ENCODE measurements at places on chromosomes 6 and 20.

DNA sequence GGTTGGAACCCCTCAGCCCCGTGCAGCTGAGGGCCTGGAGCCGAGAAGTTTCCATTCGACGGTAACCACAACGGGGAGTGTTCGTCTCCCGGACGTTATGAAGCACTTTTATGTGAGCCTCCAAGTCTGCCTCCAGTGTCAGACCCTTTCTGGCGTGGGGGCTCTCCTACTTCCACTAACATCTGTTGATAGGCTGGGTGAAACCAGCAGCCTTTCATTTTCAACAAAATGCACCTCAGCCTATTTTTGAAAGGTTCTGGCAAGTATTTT lies 257.4 kb downstream of the THBS2 start:
- no peak for DNase-seq

DNA sequence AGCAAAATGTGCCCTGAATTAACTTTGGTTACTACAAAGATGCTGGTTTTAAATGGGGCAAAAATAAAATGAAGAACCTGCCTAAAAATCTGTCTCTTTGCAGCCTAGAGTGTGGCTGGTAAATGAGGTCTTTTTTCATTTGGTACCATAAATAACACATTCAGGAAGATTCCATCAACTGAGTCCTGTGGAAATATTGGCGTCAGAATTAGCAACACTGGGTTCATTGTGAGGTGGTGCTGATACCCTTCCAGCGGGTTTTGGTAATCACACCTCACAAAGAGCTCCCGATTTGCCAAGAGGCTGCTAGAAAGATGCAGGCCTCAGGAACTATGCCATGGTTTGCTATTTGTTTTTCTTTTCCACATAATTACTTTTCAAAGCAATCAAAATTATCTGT lies 55.3 kb downstream of the FAM50B start:
- DNase-seq: no peak

DNA sequence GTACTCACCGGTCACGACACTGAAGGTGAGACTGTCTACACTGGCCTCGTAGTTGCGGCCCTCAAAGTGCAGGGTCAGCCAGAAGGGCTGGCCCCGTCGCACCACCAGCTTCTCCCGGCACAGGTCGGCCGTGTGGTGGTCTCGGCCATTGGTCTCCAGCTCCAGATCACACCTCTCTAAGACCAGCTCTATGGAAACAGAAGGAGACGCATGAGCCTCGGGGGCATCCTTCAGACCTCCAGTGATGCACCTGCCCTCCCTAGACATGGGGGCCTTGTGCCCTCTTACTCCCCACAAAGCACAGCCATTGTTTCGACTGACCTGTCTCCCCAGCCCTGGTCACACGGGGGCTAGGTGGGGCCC lies 3.7 kb downstream of the TGM2 start:
- no peak for DNase-seq

DNA sequence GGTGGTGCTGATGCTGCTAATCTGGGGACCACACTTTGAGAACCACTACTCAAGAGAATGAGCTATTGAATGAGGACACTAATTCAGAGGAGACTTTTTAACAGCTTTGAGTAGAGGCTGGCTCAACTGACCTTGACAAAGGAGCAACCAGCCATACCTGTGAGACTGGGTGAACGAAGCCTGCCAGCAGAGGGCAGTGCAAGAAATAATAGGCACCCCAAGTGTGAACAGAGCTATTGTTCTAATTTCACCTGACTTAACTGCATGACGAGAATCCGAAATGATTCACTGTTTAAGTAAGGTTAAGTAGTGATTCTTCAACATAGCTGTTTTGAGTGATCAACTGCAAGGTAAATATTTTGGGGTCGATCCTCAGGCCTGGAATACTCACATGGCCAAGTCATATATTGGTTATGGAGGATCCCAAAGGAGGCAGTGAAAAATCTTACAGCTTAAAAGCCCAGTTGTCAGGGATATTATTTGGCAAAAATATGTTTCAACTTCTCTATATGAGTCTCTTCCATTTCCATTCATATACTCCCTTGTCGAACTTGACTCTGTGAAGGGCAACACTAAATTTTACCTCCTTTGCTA lies 550.5 kb upstream of the MARCKS start:
- no peak for DNase-seq

DNA sequence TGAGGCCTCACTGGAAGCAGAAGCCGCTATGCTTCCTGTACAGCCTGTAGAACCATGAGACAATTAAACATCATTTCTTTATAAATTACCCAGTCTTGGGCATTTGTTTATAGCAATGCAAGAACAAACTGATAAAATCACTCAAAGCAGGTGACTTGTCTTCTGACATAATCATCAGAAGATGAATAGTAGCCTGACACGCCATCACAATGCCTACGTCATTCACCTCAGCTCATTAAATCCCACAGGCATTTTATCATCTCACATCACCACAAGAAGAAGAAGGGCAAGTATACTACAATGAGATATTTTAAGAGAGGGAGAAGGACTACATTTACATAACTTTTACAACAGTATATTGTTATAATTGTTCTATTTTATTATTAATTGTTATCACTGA lies 3.1 kb upstream of the CAP2 start:
- DNase-seq: no peak

DNA sequence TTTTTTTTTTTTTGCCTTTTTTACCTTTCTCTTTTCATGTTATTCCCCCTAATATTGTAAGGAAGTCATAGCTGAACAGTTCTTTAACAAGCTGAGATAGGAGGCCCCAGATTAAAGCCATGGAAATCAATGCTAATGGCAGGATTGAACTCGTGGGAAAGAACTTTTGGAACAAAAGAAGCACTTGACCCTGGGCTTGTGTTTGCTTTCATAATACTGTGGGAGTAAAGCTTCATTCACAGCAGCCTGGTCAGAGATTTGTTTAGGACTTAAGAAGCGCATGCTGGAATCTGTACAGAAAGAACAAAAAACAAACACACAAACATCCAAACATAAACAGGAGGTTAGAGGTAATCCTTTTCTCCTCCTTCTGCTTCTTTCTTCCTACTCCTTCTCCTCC lies 5.1 kb downstream of the HEY2 start:
- DNase-seq: no peak

- no peak for DNase-seq
These were observed 107.3 kb downstream of the EPB41L2 start for GRCh38 chr6:130955755-130956154.

DNA sequence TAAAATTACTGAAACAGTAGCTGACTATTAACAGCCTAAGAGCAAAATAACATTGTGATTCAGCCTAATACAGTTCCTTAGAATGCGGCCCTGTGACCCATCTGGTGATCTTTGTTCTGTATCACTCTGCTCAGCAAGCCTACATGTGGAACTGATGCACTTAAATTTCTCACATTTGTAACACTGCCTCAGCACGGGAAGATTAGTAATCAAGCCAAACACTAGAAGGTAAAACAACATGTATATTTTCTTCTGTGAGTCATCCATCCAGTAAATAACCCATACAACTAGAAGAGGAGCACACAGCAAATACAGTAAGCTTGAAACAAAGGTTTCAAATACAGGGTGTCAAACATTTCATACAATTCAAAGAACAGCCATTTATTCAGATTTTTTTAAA lies 189.7 kb upstream of the NOX3 start:
- no peak for DNase-seq

- DNase-seq: no peak
These were observed 267.6 kb upstream of the SGK1 start for GRCh38 chr6:134585517-134585873.

GRCh38 chr6:111031151-111031550 lies 49.3 kb downstream of the RPF2 start:
- DNase-seq: no peak

GRCh38 chr20:1185790-1186334 lies 1.1 kb upstream of the TMEM74B start:
- peak; percentile 7 for DNase-seq

GRCh38 chr6:144449218-144449617 lies 164.1 kb downstream of the UTRN start:
- no peak for DNase-seq

- no peak for DNase-seq
These were observed 1302.8 kb upstream of the EYS start for GRCh38 chr6:67009818-67010217.

GRCh38 chr20:3398681-3399252 lies 8.7 kb downstream of the DNAAF9 start:
- no peak for DNase-seq

DNA sequence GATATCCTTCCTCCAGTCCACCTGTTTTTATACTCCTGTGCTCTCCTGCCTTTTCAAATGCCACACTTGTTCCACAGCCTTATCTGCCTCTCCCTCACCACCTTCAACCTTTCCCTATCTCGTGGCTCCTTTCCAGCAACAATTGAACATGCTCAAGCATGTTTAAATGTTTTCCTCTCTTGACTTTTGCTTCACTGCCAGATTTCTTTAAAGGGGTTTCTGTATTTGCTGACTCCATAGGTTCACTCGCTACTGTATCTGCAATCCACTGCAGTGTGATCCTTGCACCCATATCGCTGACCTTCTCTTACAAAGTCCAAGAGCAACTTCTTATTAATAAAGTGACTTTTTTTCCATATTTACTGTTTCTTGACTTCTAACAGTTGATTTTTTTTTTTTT lies 11.2 kb upstream of the GMNN start:
- no peak for DNase-seq

- no peak for DNase-seq
These were observed 263.9 kb downstream of the DLL1 start for GRCh38 chr6:170026751-170027646.

DNA sequence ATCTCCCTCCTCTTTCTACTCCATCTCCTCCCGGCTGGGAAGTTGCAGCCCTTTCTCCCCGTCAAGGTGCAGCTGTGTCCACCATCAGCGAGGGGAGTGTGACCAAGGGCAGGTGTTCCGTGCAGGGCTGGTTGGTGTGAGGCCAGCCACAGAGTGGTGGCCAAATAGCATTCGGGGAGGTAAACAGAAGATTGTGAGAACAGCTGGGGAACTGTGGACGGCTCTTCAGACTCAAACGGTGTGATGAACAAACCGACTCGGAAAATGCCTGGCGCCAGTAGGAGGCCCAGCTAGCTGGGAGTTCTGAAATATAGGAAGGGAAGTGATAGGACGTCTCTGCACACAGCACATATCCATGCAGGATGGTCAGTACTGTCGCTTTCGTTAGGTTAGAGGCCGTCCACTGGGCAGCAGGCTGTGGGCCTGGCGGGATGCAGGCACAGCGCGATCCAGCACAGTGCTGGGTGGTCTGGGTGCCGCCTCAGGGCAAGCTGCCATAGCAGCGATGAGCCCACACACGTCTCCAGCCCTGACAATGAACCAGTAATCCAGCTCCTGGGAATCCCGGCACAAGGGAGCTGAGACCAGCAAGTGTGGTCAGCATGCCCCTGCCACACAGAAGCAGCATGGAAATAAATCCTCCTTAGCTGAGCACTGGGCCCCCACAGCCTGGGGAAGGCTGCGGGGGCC lies 258.1 kb downstream of the TAF4 start:
- no peak for DNase-seq

DNA sequence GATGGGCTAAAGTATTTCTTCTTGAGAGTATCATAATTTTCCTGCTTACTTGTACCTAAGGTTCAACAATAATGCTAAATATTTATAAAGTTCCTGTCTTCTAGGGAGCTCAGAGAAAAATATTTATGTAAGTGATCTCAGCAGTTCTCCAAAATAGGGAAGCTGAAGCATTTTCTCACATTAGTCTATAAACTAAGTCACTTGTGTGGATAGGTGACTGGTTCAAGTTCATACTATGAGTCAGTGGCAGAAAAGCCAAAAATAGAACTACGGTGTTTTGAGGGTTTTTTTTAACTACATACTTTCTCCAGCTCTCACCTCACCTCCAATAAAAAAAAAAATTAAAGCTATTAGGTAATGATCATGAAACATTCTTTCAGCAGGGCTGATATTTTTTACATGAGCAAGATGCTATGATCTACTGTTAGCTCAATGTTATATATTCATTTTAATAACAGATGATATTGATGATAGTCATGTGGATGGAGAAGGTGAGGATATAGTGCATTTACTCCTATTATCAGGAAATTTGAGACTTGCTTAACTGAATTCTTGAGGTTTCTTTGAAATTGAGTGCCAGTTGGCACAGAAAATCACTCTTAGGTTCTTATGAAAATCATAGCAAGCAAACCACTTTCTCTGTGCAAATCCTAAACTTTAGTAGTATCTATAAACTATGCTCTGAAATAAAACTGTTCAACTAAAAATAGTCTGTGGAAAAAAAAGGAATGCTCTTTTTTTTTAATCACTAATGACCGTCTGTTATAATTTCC lies 4.1 kb upstream of the MOXD1 start:
- no peak for DNase-seq

DNA sequence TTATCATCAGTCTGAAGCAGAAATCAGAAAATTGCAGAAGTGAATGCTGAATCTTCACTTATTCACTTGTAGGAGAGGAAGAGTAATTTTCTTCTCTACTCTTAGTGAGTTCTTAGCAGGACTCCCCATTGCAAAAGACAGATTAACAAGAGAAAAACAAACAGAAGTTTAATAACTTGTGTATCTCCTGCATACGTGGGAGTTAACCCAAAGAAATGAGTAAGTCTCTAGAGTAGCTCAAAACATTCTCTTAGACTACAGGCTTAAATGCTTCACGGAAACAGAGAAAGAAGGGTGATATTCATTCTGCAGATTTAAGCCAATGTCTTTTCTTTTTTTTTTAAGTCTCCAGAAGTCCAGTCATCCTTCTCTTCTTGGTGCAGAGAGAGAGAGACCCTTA lies 97.9 kb upstream of the TMEM181 start:
- no peak for DNase-seq

- no peak for DNase-seq
These were observed 9.7 kb downstream of the NOL7 start for GRCh38 chr6:13624871-13625288.

- DNase-seq: no peak
These were observed 526.1 kb upstream of the MARCKS start for GRCh38 chr6:113331021-113331420.

DNA sequence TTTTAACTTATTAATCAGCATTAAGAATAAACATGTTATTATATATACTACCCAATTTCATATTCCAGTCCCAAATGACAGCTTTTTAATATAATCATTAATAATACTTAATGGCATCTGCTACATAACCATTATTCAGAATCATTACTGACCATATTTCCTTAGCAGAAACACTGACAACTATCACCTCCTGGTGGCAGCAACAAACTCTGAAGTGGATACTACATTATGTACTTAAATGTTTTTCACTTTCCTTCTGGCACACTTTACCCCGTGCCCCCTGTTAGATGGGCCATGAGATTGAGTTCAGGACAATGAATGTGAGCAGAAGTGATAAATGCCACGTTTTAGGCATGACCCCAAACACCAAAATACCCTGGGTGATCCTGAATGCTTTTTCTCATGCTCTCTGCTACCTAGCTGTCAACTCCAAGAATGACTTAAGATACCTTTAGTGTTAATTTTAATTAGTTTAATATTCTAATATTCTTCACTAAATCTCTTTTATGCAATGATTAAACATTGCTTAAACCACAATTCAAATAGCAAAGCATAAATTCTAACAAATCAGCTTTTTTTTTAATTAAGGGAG lies 77.1 kb downstream of the LMBRD1 start:
- no peak for DNase-seq
